ENCODE measurements at places on chromosomes 6 and 20. TPM values are rescaled to one million over a fixed set of nuclear protein-coding genes. Genes with fewer than 3 reads are reported as not detected.

DNA sequence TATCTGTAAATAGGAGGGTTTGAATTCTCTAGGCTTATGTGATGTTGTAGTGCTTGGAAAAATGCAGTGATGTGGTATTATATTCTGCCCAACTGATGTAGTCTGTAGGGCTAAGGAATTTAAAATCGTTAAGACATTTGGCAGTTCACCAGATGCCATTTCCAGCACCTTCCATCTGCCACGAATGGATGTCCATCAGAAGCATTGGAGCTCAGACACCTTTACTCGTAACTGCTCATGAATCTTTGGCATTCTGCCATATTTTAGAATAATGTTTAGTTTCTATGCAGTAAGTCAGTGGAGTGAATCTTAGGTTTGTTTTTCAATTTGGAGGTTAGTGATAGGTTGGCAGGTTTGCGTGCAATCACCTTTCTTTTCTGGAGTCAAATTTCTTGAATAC, 2.4 kb upstream of the SYTL3 start:
- no peak for DNase-seq
- H3K4me1 ChIP-seq, result no peaks in the 10 kb centered on the region
- H3K4me3 ChIP-seq, result no peak overlapping the region
- H3K36me3 ChIP-seq, result no peaks in the 10 kb centered on the region

- H3K27ac ChIP-seq, result no peak overlapping the region
- no peak overlapping the region for H3K4me3 ChIP-seq
- no peaks in the 10 kb centered on the region for H3K27me3 ChIP-seq
- no peak for DNase-seq
- no peaks in the 10 kb centered on the region for H3K4me1 ChIP-seq
Measured at GRCh38 chr6:165183071-165183470, 126.3 kb downstream of the C6orf118 start.

- H3K4me1 ChIP-seq, result no peaks in the 10 kb centered on the region
- no peak overlapping the region for H3K4me3 ChIP-seq
- no peak for DNase-seq
- no peaks in the 10 kb centered on the region for H3K36me3 ChIP-seq
- no peaks in the 10 kb centered on the region for H3K27me3 ChIP-seq
Measured at GRCh38 chr20:23117738-23118137, 31.6 kb upstream of the CD93 start.

GRCh38 chr6:34723203-34723602, 26.6 kb upstream of the ILRUN start:
- no peak overlapping the region for H3K27ac ChIP-seq
- no peaks in the 10 kb centered on the region for H3K27me3 ChIP-seq
- H3K36me3 ChIP-seq, result no peaks in the 10 kb centered on the region
- no peaks in the 10 kb centered on the region for H3K4me1 ChIP-seq
- DNase-seq, result no peak

DNA sequence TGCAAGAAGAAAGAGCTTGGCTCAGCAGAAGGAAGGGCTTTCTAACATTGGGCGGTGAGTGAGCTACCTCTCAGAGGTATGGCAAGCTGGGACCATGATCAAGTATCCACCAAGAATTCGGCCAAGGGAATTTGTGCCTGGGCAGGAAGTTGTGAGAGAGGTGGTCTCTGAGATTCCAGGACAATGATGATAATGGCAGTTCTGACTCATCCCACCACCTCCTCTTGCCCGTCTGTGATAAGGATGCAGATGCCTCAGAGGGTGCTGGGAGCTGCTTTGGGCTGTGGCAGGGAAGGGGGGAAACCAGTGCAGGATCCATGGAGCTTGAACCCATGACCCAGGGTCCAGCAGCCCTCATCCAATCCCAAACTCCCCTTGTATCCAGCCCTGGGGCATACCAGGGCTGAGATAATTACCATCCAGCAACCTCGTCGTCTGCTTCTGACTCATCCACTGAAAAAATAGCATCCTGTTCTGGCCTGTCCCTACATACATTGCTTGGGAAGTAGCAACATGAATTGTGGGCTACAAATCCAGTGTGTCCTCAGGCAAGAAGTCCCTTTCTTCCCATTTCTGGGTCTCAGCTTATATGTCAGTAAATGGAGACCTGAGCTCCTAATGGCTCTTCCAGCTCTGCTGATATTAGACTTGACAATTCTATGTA, 5.9 kb downstream of the TGM6 start:
- no peaks in the 10 kb centered on the region for H3K27me3 ChIP-seq
- no peaks in the 10 kb centered on the region for H3K4me1 ChIP-seq
- H3K36me3 ChIP-seq, result no peaks in the 10 kb centered on the region
- no peak overlapping the region for H3K27ac ChIP-seq

DNA sequence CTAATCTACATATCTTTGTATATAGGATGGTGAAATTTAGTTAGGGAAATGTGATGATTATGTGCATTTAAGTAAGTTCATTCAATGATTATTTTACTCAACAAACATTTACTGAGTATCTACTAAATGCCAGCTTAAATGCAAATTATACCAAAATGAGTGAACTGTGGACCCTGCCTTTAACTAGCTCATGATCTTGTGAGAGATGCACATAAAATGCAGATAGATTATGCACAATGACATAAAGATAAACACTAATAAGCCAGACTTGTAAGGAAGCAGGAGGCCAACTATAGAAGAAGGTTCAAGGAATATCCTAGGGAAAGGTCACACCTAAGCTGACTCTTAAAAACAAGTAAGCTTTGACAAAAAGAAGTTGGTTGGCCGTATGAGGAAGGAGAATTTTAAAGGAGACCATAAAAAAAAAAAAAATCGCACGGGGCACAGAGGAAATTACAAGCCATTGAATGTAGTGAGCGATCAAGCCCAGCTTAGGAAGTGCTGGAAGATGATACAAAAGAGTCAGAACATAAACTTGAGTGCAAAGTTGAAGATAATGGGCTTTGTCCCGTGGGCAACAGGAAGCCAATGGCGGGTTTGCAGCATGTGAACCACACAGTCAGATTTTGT, 107.9 kb downstream of the NRSN1 start:
- H3K27ac ChIP-seq, result no peak overlapping the region
- DNase-seq, result no peak

- no peak overlapping the region for H3K27ac ChIP-seq
- H3K27me3 ChIP-seq, result no peaks in the 10 kb centered on the region
- no peaks in the 10 kb centered on the region for H3K36me3 ChIP-seq
- H3K4me1 ChIP-seq, result no peaks in the 10 kb centered on the region
- H3K4me3 ChIP-seq, result no peak overlapping the region
Measured at GRCh38 chr20:32353848-32354496, 4.2 kb upstream of the ASXL1 start.

DNA sequence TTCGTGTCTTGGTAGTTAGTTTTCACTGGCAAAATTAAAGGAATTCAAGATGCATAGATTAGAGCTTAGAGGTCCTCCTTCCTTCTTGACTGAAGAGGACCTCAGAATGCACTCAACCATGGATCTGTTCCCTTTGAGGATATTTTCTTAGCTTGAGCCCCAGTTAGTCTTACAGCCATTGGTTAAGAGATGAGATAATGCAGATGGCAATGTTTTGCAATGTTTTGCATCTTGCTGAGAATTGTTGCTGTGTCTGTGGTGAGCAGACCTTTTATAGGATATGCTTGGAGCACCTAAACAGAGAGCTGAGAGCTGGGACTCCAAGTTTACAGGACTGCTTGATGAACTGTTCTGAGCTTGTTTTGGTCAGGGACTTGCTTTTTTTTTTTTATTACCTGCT, 107.5 kb downstream of the TMEM170B start:
- DNase-seq, result no peak
- peaks cover 6% of the 10 kb centered on the region for H3K4me1 ChIP-seq
- H3K27ac ChIP-seq, result no peak overlapping the region
- H3K27me3 ChIP-seq, result no peaks in the 10 kb centered on the region
- 0 out of 2 replicates have a peak, but pooled peaks cover 8% of the 10 kb centered on the region for H3K36me3 ChIP-seq

GRCh38 chr20:63499338-63499969, 571 bp upstream of the EEF1A2 start:
- DNase-seq, result no peak
- peaks cover 11% of the 10 kb centered on the region for H3K27me3 ChIP-seq
- no peaks in the 10 kb centered on the region for H3K36me3 ChIP-seq
- peaks cover 15% of the 10 kb centered on the region for H3K4me1 ChIP-seq

GRCh38 chr20:56626367-56627121, 2.6 kb upstream of the TFAP2C start:
- peak; percentile 83 for DNase-seq
- no peak overlapping the region for H3K27ac ChIP-seq
- H3K36me3 ChIP-seq, result peaks cover 1% of the 10 kb centered on the region

DNA sequence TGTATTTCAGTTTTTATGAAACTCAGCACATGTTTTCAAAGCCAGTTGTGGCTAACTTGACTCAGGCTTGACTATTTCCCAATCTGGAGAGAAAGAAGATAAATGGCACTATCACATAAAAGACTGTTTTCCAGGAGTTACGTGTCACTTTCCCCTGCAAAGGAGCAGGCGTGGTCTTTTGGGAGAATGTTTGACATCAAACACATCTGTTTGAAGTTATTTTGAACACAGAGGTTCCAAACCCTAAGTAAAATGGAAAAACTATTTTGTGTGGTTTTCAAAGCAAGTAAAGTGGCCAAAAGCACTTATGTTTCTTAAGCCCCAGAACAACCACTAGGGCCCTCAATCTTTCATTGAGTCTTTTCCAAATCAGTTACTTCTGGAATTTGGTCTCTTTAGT, 89.7 kb downstream of the FOXF2 start:
- H3K27ac ChIP-seq, result no peak overlapping the region
- H3K4me1 ChIP-seq, result no peaks in the 10 kb centered on the region
- DNase-seq, result no peak
- H3K36me3 ChIP-seq, result no peaks in the 10 kb centered on the region

- H3K36me3 ChIP-seq, result no peaks in the 10 kb centered on the region
- no peaks in the 10 kb centered on the region for H3K27me3 ChIP-seq
- no peak for DNase-seq
Measured at GRCh38 chr6:2793534-2794151, 28.4 kb downstream of the WRNIP1 start.

DNA sequence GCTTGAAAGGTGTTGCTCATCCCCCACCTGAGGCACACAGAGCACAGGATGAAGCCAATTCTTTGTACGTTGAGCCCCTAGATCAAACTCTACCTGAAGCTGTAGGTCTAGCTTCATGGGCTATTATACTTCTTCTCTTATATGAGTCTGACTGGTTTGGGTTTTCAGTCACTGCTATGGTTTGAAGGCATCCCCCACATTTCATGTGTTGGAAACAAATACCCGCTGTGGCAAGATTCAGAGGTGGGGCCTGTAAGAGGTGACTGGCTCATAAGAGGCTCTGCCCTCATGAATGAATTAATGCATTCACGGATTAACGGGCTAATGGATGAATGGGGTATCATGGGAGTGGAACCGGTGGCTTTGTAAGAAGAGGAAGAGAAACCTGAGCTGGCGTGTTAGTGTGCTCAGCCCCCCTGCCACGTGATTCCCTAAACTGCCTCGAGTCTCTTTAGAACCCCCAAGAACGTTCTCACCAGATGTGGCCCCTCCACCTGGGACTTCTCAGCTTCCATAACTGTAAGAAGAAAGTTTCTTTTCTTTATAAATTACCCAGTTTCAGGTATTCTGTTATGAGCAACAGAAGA, 39.2 kb downstream of the PREX1 start:
- H3K27me3 ChIP-seq, result no peaks in the 10 kb centered on the region
- no peaks in the 10 kb centered on the region for H3K36me3 ChIP-seq
- no peak overlapping the region for H3K4me3 ChIP-seq

- H3K4me1 ChIP-seq, result no peaks in the 10 kb centered on the region
- H3K36me3 ChIP-seq, result peaks cover 15% of the 10 kb centered on the region
- DNase-seq, result no peak
- H3K27me3 ChIP-seq, result no peaks in the 10 kb centered on the region
- H3K27ac ChIP-seq, result no peak overlapping the region
- no peak overlapping the region for H3K4me3 ChIP-seq
Measured at GRCh38 chr6:56514395-56514794, 128.3 kb downstream of the DST start.

VSTM2L gene
- 1.3 TPM for total RNA-seq

OTOR gene
- not detected for total RNA-seq

MEI4 gene
- 0.23 TPM for total RNA-seq

CNBD2 gene
- 1.8 TPM for total RNA-seq
